ENCODE measurements at places on chromosomes 1 and 21.
A peak's percentile ranks its signal among the peaks of the same experiment; 100 is the strongest.

GRCh38 chr1:78240755-78241154, 195.0 kb downstream of the GIPC2 start:
- no peak for DNase-seq

GRCh38 chr1:51285055-51285454, 45.3 kb downstream of the TTC39A start:
- DNase-seq, result no peak

GRCh38 chr1:72186733-72187307, 95.5 kb downstream of the NEGR1 start:
- DNase-seq, result no peak

GRCh38 chr1:179831852-179832699, 45.5 kb downstream of the TOR1AIP2 start:
- no peak for DNase-seq

DNA sequence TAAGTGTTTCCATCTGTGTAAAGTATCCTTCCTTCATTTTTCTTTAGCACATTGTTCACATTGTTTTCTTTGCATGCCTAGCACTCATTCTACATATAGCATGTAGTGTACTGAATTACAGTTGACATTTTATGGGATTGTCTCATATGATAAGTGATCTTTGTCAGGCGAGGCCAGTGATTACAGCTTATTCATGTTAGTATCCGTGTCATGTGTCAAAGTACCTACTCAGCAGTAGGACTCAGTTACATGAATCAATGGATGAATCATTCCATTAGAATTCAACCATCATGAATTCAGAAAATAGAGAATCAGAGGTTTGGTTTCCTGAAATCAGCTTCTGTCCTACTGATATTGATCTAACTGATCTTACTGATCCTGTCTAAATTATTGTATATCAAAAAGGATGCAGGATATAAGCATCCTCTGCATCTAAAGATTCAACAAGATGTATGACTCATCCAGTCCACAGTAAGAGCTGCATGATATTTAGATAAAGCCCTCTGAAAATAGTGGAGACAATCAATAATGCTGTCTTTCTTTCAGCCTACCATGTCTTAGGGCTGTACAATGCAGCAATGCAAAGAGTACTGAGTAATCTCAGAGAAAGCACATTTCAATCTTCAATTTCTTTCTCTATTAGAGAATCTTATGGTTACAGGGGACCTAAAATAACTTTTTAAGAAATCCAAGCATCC, 20.7 kb upstream of the HRNR start:
- DNase-seq, result no peak

GRCh38 chr21:35150562-35151226, 101.6 kb upstream of the RUNX1 start:
- no peak for DNase-seq

- no peak for DNase-seq
These were observed 209.5 kb downstream of the ZP4 start for GRCh38 chr1:237681210-237681609.

DNA sequence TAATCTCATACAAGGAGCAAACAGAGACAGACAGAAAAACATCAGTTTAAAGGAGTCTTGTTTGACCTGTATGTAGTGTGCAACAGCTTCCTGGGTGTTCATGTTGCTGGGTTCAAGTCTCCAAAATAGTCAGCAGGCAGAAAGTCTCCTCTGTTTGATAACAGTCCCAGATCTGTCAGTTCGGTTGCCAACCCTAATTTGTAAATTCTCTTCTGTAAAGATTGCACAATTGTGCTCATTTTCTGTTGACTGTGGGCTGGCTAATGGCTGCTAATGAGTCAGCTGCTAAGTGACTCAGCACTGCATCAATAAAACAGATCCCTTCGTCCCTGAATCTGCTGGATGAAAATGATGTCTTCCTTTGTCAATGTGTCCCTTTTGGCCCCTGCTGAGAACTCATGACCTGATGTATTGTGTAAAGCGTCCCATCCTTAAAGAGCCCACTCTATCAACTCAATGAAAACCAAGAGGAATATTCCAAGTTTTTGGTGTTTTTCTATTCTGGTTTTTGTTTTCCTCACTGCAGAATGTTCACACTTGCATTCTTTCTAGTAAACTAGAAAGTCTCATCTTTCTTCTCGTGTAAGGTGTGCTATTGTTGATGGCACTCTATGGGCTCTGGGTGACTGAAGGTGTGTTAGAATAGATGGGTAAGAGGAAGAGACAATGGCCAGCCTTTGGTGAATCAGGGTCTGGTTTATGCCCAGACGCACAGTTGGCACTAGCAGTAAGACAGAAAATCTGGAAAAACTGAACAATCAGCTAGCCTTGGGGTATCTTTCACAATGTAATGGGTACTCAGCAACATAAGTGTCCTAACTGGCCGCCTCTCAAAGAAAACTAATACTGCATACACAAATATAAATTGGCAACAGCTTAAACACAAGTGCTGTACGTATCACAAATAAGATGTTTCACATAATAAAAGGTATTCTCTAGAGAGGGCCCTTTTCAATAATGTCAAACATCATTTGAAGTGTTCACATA, 75.1 kb upstream of the SIPA1L2 start:
- DNase-seq, result no peak

- no peak for DNase-seq
These were observed 27.8 kb downstream of the WNT9A start for GRCh38 chr1:227919906-227920305.

- DNase-seq, result no peak
These were observed 1.1 kb upstream of the TRIM62 start for GRCh38 chr1:33182896-33183295.

DNA sequence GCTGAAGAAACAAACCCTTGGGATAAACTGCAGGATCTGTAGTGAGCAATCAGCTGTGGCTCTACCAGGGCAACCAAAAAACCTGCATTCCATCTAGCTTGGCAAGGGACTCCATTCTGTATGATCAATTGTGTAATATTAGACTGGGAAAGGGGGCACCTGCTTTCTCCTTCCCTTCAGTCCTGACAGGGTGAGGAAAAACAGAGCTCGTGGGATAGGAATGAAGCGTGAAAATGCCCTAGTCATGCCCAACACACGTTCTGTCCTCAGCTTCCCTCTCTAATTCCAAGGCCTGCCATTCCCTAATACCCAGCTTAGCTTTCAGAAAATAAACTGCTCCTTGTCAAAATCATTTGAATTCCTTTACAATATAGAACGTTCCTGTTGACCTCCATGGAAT, 442.3 kb downstream of the PLPP3 start:
- DNase-seq, result no peak

DNA sequence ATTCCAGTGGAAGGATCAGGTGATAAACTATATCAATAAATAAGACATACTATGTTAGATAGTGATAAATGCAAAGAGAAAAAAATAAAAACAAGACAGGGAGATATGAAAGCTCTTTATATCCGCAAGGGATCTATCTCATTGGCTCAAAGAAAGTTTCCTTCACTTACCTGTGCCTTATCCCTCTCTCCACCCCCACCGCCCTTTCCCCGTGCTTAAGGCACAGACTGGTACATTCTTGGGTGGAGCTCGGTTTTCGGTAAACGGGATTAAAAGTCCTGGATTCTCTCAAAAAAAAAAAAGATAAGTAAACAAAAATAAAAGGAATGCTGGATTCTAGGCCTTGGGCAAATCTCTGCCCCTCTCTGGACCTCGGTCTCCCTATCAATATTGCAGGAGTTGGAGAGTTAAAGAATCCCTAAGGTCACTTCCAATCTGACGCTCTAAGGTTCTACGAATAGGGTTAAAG, 593 bp upstream of the DNAJC16 start:
- no peak for DNase-seq

DNA sequence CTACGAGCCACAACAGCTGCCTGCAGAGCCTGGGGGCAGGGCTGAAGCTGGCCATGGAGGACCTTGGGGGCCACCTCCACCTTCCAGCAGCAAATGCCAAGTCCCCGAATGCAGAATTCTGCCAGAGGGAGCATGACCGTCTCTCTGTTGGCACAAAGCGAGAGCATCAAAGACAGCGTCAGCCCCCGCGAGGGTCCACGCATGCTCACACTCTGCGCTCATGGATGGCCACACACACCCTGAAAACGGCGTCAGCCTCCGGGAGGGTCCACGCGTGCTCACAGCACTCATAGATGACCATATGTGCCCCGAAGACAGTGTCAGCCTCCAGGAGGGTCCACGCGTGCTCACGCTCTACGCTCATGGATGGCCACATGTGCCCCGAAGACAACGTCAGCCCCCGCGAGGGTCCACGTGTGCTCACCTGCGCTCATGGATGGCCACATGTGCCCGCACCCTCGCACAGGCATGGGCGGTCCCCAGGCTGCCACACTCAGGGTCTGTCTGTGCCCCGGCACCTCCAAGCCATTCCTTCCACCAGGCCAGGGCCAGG, 46.5 kb downstream of the MORN1 start:
- DNase-seq, result peak; percentile 45

GRCh38 chr1:41515131-41515678, 30.7 kb upstream of the EDN2 start:
- DNase-seq, result no peak

All from RWPE2 (cell line).